ENCODE measurements at places on chromosomes 12 and 14. TPM values are rescaled to one million over a fixed set of nuclear protein-coding genes. Genes with fewer than 3 reads are reported as not detected.
A peak's percentile ranks its signal among the peaks of the same experiment; 100 is the strongest.

- peak; percentile 60 for DNase-seq
Measured at GRCh38 chr12:80195074-80195726, 95.9 kb downstream of the OTOGL start.

- no peak for DNase-seq
Measured at GRCh38 chr12:91249054-91249453, 66.4 kb upstream of the DCN start.

NANOG gene
- not detected for total RNA-seq

DNA sequence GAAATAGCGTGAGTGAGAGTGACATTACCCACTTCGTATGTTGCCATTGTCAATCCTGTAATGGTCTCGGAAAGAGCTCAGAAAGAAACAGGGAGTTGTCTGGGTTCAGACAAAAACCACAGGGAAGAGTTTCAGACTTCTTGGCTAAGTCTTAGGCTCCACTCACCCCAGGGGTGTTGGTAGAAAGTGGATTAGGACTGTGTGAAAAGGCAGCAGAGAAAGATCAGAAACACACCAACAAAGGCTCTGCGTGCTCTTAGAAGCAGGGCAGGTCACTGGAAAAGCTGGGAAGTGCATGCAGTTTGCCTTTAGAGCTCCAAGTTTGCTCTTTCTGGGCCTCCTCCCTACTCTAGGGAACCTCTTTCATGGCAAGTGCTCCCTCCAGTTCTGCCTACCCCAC is 106.1 kb upstream of the PLXNC1 start:
- no peak for DNase-seq

- DNase-seq = peak; percentile 9
Measured at GRCh38 chr14:58571769-58572472, 65.8 kb upstream of the DACT1 start.

ALG10B gene
- total RNA-seq = 2.8 TPM

DNA sequence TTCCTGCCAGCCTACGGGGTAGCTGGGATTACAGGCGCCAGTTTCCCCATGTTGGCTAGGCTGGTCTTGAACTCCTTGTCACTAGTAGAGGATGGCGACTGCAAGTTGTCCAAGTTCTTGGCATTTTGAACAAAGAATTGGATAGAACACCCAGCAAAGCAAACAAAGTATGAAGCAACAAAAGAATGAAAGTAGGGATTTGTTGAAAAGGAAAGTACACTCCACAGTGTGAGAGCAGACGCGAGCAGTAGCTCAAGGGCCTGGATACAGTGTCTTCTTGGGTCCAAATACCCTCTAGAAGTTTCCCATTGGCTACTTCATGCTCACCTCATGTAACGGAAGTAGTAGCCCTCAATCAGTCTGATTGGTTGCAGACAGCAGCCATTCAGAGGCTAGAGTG is 152.2 kb downstream of the CCER1 start:
- no peak for DNase-seq
